Bronchial epithelial cell (primary cell): ENCODE measurements at places on chromosomes 16 and 17. TPM values are rescaled to one million over a fixed set of nuclear protein-coding genes. Genes with fewer than 3 reads are reported as not detected.

The HID1 gene
- total RNA-seq: 5.5 and 6.4 TPM in 2 replicates

The ZG16B gene
- total RNA-seq: 0.53 and 0.90 TPM in 2 replicates

The DPEP3 gene
- not detected in 2 replicates for total RNA-seq

The TM4SF5 gene
- total RNA-seq: not detected in 2 replicates

The KCNAB3 gene
- 0.79 and 0.90 TPM in 2 replicates for total RNA-seq

The LPO gene
- not detected in 2 replicates for total RNA-seq

The OR3A3 gene
- total RNA-seq: not detected in 2 replicates

The CCL15 gene
- total RNA-seq: not detected in 2 replicates

The MYH1 gene
- not detected in 2 replicates for total RNA-seq

The WNT9B gene
- total RNA-seq: not detected in 2 replicates

The DNAH17 gene
- under 0.01 TPM in 1 of 2 replicates, not detected in the other for total RNA-seq

The RNPS1 gene
- total RNA-seq: 73.5 and 84.7 TPM in 2 replicates

The TRIM72 gene
- total RNA-seq: under 0.01 TPM in 1 of 2 replicates, not detected in the other

The KRT24 gene
- total RNA-seq: 1.6 and 9.1 TPM in 2 replicates

The TMC7 gene
- total RNA-seq: 3.1 and 5.0 TPM in 2 replicates

The SLC38A8 gene
- total RNA-seq: not detected in 2 replicates

The HOXB1 gene
- under 0.01 TPM in 1 of 2 replicates, not detected in the other for total RNA-seq

The NPIPA3 gene
- 0.53 and 2.0 TPM in 2 replicates for total RNA-seq

The SMIM5 gene
- total RNA-seq: 3.9 and 7.4 TPM in 2 replicates

The ALOXE3 gene
- 1.3 and 2.0 TPM in 2 replicates for total RNA-seq

The HSD17B2 gene
- 10.4 and 63.7 TPM in 2 replicates for total RNA-seq

The GINS3 gene
- 1.1 and 1.8 TPM in 2 replicates for total RNA-seq

The MFAP4 gene
- 0.26 TPM in 1 of 2 replicates, not detected in the other for total RNA-seq

The TEX19 gene
- not detected in 2 replicates for total RNA-seq

The CDH8 gene
- 1.8 and 2.6 TPM in 2 replicates for total RNA-seq

The KRT27 gene
- not detected in 2 replicates for total RNA-seq

The KLHL10 gene
- under 0.01 and 0.13 TPM in 2 replicates for total RNA-seq

The FTSJ3 gene
- total RNA-seq: 43.4 and 53.1 TPM in 2 replicates

The CRAMP1 gene
- total RNA-seq: 3.9 and 5.0 TPM in 2 replicates

The GPT2 gene
- 41.3 and 48.0 TPM in 2 replicates for total RNA-seq

The CALB2 gene
- total RNA-seq: 0.26 and 2.2 TPM in 2 replicates

The MAP3K3 gene
- 10.1 and 11.1 TPM in 2 replicates for total RNA-seq

The HASPIN gene
- 0.53 and 0.64 TPM in 2 replicates for total RNA-seq
